Stimulated activated CD8-positive, alpha-beta memory T cell treated with anti-CD3 and anti-CD28 coated beads, Interleukin-4, amount 100 ng/mL, for 1 hour (primary cell): ENCODE measurements at places on chromosomes 11 and 22.

GRCh38 chr11:96188243-96189006 is 154.6 kb downstream of the MAML2 start:
- DNase-seq, result no peak

DNA sequence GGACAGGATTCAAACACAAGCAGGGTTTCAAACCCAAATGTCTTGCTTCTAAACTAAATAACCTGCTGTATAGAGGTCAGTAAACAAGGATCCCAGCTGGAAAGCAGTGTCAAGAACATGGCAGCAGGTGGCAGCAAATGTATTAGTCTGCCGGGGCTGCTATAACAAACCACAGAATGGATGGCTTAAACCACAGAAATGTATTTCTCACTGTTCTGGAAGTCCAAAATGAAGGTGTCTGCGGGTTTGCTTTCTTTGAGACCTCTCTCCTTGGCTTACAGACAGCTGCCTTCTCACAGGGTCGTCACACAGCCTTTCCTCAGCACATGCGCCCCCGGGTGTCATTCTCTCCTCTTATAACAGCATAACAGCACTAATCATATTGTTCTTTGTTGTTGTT is 65.1 kb upstream of the LRRC55 start:
- DNase-seq, result no peak

DNA sequence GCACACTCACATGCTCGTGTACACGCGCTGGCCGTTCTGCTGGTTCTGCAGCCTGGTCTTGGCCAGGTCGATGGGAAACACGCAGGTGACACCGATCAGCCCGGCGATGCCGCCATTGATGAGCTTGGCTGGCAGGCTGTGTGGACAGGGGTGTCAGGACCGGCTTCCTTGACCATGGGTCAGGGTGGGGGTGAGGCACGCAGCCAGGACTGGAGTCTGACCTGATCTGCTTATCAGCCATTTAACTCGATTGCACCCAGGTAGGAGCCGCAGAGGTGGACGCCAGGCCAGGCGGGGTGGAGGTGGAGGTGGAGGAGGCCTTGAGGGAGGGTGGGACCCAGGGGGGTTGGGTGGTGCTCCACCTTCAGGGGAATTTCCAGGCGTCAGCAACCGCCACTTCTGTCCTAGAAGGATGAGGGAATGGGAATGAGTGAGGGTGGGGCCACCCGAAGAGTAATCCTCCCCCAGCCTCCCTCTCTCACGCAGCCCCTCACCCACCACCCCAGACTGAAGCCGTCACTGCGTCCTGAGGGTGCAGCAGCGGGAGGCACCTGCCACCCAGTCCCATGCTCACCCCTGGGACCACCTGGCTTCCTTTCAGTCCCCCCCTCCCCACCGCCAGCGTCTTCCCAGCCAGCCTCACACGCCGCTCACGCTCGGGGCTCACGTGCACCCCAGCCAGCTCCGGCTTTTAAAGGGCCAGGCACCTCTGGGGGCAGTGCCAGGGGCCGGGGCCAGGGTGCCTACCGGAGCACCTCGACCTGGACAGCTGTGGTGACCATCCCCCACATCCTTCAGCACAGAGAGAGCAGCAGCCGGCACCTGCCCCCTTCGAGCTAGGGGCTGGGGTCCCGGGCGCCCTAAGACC is 3.1 kb downstream of the SLC25A22 start:
- no peak for DNase-seq

GRCh38 chr11:19433367-19433766 is 192.6 kb upstream of the E2F8 start:
- no peak for DNase-seq

GRCh38 chr22:25086902-25087282 is 112.8 kb upstream of the CRYBB3 start:
- no peak for DNase-seq

DNA sequence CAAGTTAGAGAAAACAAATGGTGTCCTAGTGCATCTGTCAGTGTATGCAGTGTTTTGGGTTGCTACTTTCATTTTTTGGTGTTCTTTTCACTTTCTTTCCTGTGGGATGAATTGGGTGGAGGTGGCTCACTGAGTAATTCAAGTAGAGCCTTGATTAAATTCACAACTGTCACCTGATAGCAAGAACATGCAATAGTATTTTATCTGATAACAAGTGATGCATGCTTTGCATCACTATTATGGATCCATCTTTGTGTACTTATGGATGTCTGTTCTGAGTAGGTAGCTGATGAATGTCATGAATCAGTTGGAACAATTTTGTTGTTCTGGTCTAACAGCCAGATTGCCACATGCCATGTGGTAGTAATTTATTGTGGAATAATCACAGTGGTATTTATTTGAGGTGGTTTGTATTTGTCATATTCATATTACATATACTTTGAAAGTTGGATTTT is 87.5 kb downstream of the DDX10 start:
- DNase-seq, result no peak

DNA sequence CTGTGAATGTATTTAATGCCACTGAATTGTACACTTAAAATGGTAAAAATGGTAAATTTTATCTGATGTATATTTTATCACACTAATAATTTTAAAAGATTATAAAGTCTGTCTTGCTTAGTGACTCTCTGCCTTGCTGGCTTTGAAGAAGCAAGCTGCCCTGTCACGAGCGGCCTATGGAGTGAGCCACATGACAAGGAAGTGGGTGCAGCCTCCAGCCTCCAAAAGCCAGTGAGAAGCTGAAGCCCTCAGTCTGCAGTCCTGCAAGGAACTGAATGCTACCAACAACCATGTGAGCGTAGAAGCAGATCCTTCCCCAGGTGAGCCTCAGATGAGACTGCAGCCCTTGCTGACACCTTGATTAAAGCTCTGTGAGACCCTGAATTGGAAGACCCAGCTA is 20.0 kb downstream of the C11orf24 start:
- DNase-seq, result no peak

GRCh38 chr11:31873124-31873523 is 62.0 kb upstream of the PAX6 start:
- DNase-seq, result no peak

- no peak for DNase-seq
Observed at GRCh38 chr11:6927030-6927617, 898 bp downstream of the ZNF215 start.

GRCh38 chr11:4682623-4683419 is 14.8 kb downstream of the OR51E2 start:
- DNase-seq, result no peak

- DNase-seq, result no peak
Observed at GRCh38 chr11:67179892-67180490, 60.9 kb downstream of the KDM2A start.

- DNase-seq, result no peak
Observed at GRCh38 chr11:33772870-33773269, 1.4 kb downstream of the FBXO3 start.

GRCh38 chr22:37303821-37304274 is 21.5 kb downstream of the CYTH4 start:
- no peak for DNase-seq

DNA sequence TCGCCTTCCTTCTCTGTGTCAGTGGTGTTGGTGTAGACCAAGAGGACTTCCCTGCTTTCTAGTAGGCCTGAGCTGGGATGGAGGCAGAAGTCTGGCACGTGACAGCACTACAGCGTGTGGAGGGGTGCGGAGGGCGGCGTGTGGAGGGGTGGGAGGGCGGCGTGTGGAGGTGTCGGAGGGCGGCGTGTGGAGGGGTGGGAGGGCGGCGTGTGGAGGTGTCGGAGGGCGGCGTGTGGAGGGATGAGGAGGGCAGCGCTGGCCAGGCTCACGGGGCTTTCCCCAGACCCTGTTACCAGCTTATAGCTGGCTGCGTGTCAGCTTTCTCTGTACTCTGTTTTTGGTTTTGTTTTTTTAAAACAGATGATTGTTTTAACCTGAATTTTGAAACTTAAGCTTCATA is 45.7 kb upstream of the CTTN start:
- no peak for DNase-seq

DNA sequence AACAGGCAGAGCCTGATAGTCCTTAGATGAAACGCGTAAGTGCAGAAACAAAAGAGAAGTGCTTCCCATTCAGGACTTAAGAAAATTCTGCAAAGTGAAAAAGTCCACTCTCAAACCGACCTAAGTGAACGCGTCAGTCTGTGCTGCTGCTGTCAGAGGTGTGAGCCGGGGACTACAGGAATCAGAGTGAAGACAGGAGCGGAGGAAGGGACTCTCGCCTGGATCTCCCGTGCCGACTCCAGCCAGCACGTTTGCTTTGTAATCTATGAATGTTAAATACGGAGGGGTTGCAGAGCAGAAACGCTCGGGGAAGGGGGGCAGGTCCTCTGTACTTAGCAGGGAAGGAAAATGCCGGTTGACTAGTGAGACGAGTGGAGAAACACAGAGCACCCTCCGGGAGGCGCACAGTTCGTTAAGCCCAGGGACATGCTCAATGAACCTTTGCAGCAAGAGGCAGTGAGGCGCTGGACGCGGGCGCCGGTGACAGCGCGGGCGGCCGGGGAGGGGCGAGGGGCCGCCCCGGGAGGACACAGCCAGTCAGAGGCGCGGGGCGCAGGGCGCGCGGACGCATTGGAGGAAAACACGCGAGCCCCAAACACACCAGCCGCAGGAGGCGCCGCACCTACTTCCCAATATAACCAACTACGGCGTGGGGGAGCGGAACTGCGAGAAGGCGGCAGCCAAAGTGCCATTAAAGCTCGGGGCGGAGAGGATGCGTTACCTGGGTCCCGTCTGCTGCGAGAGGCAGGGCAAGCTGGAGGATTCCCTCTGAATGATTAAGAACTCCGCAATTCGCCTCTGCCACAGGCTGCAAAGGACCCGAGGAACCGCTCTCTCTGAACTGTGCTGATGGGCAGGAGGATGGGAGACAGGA is at the start of gene CNTN5:
TSS of gene CNTN5 (plus strand) at position 598 of the 874 bp plus-strand sequence.
- DNase-seq, result no peak

DNA sequence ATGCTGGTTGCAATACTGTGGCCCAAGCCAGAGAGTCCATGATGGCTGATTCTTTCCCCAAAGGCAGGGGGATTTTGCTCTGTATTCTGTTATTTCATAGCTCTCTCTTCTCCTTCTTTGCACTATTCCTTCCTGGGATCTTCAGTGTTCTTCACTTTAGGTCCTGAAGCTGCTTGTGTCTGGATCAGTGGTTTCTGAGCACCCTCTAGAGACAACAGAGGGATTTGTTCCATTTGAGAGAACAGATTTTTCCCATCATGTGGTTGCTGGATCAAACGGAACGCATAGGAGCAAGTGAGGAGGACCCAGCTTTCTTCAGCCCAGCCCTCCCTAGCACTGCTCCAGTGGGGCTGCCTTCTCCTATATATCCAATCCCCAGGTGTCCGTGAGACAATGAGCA is 68.7 kb upstream of the SYN3 start:
- no peak for DNase-seq
